Stimulated activated CD4-positive, alpha-beta T cell treated with anti-CD3 and anti-CD28 coated beads, Interleukin-15, amount 100 ng/mL, for 1 hour (primary cell): ENCODE measurements at places on chromosomes 4 and X.

DNA sequence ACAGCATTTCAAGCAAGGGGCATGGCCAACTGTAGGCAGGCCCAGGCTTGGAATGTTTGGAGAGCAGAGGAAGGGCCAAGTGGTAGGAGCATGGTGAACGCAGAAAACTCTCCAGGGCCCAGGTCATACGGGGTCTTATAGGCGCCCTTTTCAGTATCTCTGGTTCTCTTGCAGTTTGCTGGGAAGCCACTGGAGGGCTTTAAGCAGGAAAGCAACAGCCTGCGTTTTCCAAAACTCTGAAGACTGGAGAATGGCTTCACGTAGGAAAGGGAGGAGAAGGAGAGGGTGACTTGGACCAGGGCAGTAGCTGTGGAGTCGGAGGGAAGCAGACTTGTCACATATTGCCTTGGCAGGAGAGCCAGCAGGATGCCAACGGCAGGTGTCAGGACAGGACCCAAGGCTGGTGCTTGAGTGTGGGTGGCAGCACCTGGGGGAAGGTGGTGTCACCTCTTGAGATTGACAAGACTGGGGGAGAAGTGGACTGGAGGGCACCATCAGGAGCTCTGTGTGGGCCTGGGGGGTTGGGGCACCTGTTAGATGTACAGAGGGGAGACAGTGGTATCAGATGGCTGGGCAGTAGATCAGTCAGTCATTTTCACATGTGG is 21.9 kb downstream of the TKTL1 start:
- DNase-seq, result no peak

- DNase-seq, result no peak
Observed at GRCh38 chr4:76955182-76955581, 5.6 kb downstream of the SEPTIN11 start.

DNA sequence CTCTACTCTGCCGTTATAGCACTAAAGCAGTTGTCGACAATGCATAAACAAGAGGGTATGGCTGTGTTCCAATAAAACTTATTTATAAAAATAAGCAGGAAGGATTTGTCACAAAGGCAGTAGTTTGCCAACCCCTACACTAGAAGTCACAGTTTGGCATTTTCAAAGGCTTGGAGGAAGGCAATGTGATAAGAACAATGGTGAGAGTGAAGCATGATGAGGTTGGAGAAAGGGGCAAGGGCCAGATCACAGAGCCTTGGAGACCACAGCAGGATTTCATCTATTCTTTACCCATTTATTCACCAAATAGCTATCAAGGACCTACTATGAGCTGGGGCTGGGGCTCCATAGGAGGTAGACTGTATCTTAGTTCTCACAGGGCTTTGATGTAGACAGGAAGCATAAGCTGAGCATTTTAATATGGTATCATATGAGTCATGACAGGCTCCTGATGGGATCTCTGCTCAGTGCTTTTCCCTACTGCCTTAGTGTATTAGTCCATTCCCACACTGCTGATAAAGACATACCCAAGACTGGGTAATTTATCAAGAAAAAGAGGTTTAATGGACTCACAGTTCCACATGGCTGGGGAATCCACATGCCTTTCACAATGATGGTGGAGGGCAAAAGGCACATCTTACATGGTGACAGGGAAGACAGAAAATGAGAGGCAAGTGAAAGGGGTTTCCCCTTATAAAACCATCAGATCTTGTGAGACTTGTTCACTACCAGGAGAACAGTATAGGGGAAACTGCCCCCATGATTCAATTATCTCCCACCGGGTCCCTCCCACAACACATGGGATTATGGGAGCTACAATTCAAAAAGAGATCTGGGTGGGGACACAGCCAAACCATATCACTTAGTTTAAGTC is 58.9 kb downstream of the PPM1K start:
- no peak for DNase-seq

- no peak for DNase-seq
Observed at GRCh38 chrX:31572360-31572759, 500.5 kb upstream of the FTHL17 start.

- DNase-seq, result no peak
Observed at GRCh38 chr4:154366956-154367355, 124.6 kb downstream of the DCHS2 start.

- DNase-seq, result no peak
Observed at GRCh38 chr4:93116624-93117023, 711.9 kb upstream of the ATOH1 start.
